ENCODE measurements at places on chromosomes 11 and 22. TPM values are rescaled to one million over a fixed set of nuclear protein-coding genes. Genes with fewer than 3 reads are reported as not detected.

DNA sequence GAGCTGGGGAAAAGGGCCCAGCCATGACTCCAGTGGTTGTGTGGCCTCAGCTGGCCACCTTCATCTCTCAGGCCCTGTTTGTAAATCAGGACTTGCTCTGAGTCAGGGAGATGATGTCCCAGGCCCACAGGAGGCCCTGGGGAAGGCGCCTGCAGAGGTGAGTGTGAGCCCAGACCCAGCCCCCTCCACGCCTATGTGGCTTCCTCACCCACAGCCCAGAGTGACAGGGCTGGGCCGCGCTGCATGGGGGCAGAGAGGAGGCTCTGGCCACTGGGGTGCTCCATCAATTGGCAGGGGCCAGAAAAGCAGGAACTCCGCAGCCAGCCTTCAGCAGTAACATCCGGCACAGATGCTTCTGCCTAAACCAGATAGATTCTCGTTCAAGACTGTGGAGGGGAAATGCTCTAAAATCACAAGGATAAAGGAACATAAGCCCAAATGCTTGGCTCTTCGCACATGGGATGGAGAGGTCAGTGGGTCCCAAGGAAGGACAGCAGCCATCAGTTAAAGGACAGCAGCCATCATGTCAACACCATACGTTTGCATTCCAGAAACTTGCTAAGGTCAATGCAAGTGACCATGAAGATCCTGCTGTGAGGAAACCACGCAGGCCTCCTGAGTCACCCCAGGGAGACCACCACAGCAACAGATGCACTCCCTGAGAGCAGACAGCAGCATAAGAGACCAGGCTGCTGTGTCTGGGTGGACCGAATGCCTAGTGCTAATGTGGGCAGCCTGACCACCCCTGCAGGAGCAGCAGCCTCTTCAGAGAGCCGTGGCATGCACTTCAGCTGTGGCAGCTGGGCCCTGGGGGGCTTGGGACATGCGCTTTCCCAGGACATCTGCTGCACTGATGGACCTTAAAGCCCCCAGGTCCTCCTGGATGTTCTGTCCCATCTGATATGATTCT, 28.3 kb downstream of the OSBPL5 start:
- no peak overlapping the region for H3K4me3 ChIP-seq
- DNase-seq: peak; percentile 17
- no peaks in the 10 kb centered on the region for H3K27me3 ChIP-seq
- no peaks in the 10 kb centered on the region for H3K36me3 ChIP-seq

DNA sequence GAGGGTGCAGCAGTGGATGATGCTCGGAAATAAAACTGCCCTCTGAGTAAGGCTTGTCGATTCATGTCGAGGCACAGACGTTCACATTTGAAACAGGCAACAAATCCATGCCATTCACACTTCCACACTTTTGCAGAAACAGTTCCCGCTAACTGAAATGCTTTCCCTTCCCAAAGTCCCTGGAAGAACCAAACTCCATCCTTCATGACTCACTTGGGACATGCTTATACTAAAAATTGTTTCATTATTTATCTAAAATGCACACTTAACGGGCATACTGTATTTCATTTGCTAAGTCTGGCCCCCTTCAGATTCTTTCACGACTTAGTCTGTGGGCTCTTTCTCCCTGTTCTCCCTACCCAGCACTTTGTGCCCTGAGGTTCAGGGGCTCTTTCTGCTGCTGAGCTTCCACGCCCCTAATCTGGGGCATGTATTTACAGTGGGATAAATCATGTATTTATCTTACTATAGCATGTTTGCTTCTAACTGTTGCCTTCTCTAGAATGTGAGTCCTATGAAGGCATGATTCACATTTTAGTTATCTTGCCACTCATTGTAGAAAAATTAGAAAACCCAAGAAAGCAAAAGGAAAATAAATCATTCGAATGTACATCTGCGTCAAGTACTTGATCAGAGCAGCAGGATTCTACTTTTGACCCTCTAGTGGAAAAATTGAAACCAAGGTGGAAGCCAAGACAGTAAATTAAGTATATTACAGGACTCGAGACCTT, 12.5 kb downstream of the SCGB1A1 start:
- H3K4me3 ChIP-seq: no peak overlapping the region
- H3K27ac ChIP-seq: no peak overlapping the region
- no peaks in the 10 kb centered on the region for H3K36me3 ChIP-seq

Gene KRTAP5-11
- total RNA-seq: not detected

GRCh38 chr11:28826807-28827206, 718.6 kb downstream of the METTL15 start:
- H3K36me3 ChIP-seq: no peaks in the 10 kb centered on the region
- no peaks in the 10 kb centered on the region for H3K27me3 ChIP-seq
- H3K4me3 ChIP-seq: no peak overlapping the region
- H3K27ac ChIP-seq: no peak overlapping the region
- H3K4me1 ChIP-seq: no peaks in the 10 kb centered on the region

Gene TMEM86A
- total RNA-seq: 4.9 TPM

DNA sequence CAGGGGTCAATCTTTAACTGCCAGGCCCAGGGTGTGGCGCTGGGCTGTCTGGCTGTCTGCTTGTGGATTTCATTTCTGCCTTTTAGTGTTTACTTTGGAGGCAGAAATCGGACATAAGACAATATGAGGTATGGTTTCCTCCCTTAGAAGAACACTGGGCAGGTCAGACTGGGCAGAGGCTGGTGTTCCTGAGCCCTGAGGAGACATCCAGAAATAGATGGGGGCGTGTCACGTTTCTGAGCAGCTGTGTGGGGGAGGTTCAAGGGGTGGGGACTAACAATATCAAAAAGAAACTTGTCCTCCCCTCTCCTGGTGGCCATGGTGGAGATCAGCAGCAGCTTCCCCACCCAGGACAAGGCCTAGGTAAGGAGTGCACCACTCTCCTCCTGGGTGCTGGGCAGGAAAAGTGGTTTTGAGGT, at the start of gene ART1:
Gene ART1, plus strand, starts transcription at position 312 of the 419 bp plus-strand sequence. CDS start 14,086 bp downstream, outside the sequence.
- H3K4me1 ChIP-seq: no peaks in the 10 kb centered on the region
- no peaks in the 10 kb centered on the region for H3K27me3 ChIP-seq
- H3K4me3 ChIP-seq: no peak within 1 kb of the TSS
- no peaks in the 10 kb centered on the region for H3K36me3 ChIP-seq
- DNase-seq: no peak
- no peak within 1 kb of the TSS for H3K27ac ChIP-seq

DNA sequence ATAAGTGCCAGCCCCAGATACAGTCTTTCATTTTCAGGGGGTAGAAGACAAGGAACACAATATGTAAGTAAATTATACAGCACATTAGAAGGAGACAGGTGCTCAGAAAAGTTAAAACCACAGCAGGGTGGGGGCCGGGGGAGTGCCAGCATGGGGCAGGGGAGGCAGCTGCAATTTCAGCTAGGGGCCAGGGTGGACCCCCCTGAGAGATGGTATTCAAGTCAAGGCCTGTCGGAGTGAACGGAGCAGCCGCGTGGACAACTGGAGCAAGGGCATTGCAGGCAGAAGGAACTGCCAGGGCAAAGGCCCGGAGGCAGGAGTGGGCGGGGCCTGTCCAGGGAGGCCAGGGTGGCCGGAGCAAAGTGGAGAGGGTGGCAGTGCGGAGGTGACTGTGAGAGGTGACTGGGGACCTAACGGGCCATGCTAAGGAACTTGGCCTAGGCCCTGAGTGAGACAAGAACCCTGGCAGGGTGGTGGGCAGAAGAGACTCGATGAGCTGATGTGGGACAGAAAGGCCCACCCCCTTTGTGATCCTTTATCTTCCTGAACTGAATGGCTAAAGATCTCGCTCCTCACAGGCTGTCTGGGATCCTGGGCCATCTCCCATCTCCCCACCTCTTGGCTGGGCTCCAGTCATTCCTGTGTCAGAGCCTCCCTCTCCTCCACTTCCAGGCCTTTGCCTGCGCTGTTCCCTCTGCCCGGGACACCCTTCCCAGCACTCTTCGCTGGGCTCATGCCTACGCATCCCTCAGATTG, 22.4 kb upstream of the FLRT1 start:
- H3K4me3 ChIP-seq: no peak overlapping the region
- H3K36me3 ChIP-seq: no peaks in the 10 kb centered on the region
- peaks cover 2% of the 10 kb centered on the region for H3K4me1 ChIP-seq

- H3K4me1 ChIP-seq: no peaks in the 10 kb centered on the region
- DNase-seq: no peak
- no peaks in the 10 kb centered on the region for H3K36me3 ChIP-seq
- no peak overlapping the region for H3K27ac ChIP-seq
- no peaks in the 10 kb centered on the region for H3K27me3 ChIP-seq
These were observed 468.9 kb downstream of the NTM start for GRCh38 chr11:131839326-131839725.

Gene OSM
- total RNA-seq: 0.75 TPM

DNA sequence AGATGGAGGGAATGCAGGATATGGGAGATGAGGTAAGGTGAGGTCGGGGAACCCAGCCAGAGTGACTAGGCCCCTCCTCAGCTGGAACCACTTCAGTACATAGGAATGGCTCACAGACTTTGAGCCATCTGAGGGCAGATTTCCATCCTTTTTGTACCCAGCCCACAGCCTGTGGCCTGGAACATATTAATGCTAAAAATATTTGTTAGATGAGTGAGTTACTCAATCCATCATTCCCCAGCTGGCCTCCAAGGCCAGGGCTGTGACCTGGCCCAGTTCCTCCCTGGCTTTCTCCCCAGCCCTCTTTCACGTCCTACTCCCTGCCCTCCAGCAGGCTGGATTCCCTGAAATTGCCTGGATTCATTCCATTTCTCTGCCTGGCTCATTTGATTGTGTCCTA, 57.2 kb upstream of the PRDM11 start:
- no peaks in the 10 kb centered on the region for H3K27me3 ChIP-seq
- DNase-seq: peak; percentile 76
- H3K27ac ChIP-seq: peak overlapping the region; percentile 31
- no peaks in the 10 kb centered on the region for H3K36me3 ChIP-seq
- no peak overlapping the region for H3K4me3 ChIP-seq

Gene SLC37A4
- total RNA-seq: 78.5 TPM

- no peak overlapping the region for H3K4me3 ChIP-seq
- no peak overlapping the region for H3K27ac ChIP-seq
- no peak for DNase-seq
- H3K36me3 ChIP-seq: no peaks in the 10 kb centered on the region
- H3K4me1 ChIP-seq: peaks cover 19% of the 10 kb centered on the region
These were observed 73.0 kb downstream of the PAK1 start for GRCh38 chr11:77400775-77401449.

Gene KRTAP5-8
- not detected for total RNA-seq

GRCh38 chr11:104279587-104279986, 115.6 kb upstream of the PDGFD start:
- H3K27me3 ChIP-seq: no peaks in the 10 kb centered on the region
- no peak for DNase-seq
- no peak overlapping the region for H3K4me3 ChIP-seq
- no peaks in the 10 kb centered on the region for H3K4me1 ChIP-seq
- no peak overlapping the region for H3K27ac ChIP-seq
- H3K36me3 ChIP-seq: no peaks in the 10 kb centered on the region

DNA sequence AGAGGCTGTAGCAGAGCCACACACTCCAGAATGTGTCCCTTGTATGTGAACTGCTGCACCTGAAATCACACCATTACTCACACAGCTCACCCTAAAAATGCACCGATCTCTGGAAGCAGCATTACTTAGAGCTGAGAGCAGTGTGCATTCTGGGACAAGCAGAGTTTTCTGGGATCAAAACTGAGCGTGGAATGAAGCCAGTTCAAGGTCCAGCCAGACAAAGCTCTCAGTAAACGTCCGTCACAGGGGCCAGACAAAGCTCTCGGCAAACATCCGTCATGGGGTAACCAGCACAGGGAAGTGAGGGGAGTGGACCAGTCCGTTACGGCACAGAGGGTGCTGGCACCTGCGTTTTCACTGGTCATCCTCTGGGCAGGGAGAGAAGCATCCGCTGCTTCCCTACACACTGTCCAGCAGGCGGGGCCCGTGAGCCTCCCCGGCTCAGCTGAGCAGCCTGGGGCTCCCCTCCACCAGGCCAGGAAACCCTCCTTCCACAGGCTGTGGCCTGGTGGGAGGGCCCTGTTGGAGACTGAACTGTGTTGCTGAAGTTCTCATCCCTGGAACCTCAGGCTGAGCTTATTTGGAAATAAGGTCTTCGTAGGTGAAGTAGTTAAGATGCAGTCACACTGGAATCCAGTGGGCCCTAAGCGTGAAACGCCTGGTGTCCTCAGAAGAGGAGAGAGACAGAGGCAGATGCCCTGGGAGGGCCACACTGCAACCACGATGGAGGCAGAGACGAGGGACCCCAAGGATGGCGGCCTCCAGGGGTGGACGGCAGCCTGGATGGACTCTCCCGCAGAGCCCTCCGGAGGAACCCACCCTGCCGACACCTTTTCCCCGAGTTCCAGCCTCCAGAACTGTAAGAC, 883.9 kb downstream of the BRD1 start:
- H3K27ac ChIP-seq: no peak overlapping the region
- H3K4me1 ChIP-seq: no peaks in the 10 kb centered on the region
- H3K27me3 ChIP-seq: no peaks in the 10 kb centered on the region

- no peaks in the 10 kb centered on the region for H3K4me1 ChIP-seq
- H3K27me3 ChIP-seq: no peaks in the 10 kb centered on the region
- no peaks in the 10 kb centered on the region for H3K36me3 ChIP-seq
- DNase-seq: no peak
- no peak overlapping the region for H3K27ac ChIP-seq
- H3K4me3 ChIP-seq: no peak overlapping the region
These were observed 154.7 kb downstream of the BARX2 start for GRCh38 chr11:129530154-129530895.

Gene FAM181B
- total RNA-seq: not detected

DNA sequence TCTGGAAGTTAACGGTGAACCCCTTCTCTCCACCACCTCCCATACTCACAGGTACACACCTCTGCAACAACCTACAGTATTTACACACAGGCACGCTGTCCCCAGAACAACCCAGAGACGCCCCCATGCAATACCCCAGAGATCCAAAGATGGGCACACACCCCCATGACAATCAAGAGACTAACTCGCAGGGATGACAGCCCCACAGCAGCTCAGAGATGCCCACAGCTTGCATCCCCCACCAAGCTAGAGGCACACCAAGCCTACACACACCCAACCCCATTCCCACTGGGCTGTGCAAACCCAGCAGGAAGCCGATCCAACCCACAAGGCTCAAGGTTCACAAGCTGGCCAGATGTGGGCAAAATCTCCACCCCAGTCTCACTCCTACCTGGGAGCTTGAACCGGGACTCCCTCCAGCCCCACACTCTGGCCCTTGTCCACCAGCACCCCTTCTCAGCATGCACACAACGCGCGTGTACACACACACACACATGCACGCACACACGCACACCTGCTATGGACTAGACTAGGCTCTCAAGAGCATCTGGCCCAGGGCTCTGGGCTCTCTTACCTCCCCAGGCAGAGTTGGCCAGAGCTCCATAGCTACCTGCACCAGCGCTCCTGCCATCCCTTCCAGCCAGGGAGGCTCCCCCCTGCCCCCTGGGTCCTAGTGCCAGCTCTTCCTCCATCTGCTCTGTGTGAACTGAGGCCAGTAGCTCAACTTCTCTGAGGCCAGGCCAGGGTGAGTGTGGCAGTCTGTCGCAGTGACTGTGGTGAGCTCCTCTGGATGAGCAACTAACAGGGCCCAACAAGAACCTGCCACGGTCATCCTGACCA, 11.5 kb downstream of the STARD10 start:
- no peaks in the 10 kb centered on the region for H3K27me3 ChIP-seq
- no peak overlapping the region for H3K27ac ChIP-seq
- no peak for DNase-seq
- H3K36me3 ChIP-seq: no peaks in the 10 kb centered on the region
- peak overlapping the region; percentile 67 for H3K4me3 ChIP-seq

Gene SCN4B
- 0.30 TPM for total RNA-seq
